Panc1 (cell line): ENCODE measurements at places on chromosomes 5 and 9.

GRCh38 chr5:128777052-128777451 is 188.2 kb upstream of the SLC27A6 start:
- DNase-seq = no peak

- no peak for DNase-seq
Measured at GRCh38 chr5:58114324-58114723, 345.6 kb downstream of the PLK2 start.

DNA sequence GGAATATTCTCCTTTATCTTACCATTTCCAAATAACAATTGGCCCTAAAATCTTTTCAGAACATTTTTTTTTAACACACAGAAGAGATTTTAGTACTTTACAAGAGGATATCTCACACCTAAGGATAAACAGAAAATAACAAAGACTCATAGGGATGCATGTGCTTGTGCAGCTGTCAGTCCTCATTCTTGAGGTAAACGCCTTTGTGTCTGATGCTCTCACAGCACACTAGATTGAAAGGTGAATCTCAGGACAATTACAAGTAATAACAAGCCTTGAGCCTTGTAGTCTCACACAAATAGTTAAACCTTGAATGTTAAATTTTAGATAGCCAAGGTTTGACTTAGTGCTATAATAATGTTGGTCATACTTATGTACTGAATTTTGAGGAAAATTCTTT is 439.2 kb downstream of the PTPRD start:
- DNase-seq = no peak

- DNase-seq = no peak
Measured at GRCh38 chr5:14572836-14573235, 8.8 kb upstream of the OTULINL start.
